ENCODE measurements at places on chromosomes 7 and 10.

GRCh38 chr7:40802497-40802896 is 667.7 kb downstream of the SUGCT start:
- DNase-seq: no peak

DNA sequence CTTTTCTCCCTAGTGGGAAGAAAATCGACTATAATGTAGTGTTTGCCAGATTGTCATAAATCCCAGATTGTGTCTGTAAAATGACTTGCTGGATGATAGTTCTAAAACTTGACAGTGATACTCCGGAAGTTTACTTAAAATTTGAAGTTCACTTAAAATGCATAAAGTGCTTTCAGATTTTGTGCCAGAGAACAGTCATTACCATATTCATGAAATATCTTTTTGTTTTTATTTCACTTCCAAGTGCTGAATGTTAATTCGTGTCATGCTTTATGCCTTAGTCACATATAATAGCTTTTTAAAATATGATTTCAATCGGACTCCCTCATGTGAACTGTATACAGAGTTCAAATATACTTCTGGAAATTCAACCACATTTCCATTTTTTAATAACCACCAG is 30.4 kb downstream of the PRPF18 start:
- no peak for DNase-seq

GRCh38 chr7:36208426-36208825 is 55.4 kb downstream of the EEPD1 start:
- no peak for DNase-seq

DNA sequence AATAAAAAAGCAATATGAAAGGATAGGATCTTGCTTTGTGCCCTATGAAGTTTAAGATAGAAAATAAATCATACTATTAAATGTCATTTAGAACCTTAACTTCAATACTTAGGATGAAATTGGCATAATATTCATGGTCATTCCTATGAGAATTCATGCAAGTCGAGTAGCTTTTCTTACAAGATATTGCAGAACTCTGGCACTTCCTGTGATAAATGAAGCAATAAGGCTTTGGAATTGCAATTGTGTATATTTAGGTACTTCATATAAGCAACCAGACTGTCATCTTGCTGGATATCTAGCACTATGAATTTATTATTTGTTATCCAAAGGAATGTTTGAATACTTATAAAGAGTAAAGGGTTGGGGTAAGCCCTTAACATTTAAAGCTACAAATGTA is 116.5 kb downstream of the ZNF438 start:
- no peak for DNase-seq

GRCh38 chr10:95401704-95402469 is 111.1 kb upstream of the PDLIM1 start:
- DNase-seq: no peak

DNA sequence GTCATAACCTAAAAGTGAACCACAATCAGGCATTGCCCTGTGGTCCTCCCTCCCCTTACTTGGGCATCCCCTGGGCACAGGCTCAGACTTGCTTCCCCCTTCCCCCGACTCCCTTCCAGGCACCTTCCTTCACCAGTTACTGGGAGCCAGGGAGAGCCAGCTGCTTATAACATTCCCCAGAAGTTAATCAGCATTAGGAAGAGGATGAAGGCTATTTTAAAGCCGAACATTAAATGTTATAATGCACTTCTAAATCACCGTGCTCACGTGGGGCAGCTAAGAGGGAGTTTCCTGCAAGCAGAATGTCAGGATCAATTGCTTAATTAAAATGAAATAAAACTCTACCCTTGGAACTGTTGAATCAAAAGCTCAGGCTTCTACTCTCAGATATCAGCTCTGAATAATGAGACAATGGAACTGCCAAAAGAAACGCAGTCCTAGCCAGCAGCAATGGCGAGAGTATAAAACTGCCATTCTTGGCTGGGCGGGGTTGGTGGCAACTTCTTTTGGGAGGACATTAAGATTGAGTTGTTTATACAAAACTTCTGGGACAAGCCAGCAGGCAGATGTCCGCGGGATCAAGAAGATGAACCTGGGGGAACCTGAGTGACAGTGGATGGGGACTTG is 169.5 kb downstream of the FANK1 start:
- DNase-seq: no peak

GRCh38 chr10:97079448-97079847 is 106.3 kb downstream of the SLIT1 start:
- DNase-seq: no peak

DNA sequence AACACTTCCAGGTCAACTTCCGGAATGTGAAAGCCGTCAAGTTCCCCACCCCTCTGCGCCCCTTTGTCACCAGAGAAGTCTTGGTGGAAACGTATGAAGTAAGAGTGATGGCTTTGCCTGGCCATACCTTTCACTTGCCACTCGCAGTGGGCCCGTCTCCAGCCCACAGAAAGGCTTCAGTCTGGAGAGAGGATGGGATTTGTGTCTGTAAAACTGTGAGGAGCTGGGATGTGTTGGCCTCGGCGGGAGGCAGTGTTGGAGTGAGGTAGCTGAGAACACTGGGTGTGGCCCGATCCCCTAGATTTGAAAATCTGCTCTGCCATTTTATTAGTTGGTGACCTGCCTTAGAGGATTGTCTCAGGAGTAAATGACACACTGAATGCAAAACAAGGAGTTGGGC is 6.4 kb downstream of the ADCK2 start:
- DNase-seq: no peak

DNA sequence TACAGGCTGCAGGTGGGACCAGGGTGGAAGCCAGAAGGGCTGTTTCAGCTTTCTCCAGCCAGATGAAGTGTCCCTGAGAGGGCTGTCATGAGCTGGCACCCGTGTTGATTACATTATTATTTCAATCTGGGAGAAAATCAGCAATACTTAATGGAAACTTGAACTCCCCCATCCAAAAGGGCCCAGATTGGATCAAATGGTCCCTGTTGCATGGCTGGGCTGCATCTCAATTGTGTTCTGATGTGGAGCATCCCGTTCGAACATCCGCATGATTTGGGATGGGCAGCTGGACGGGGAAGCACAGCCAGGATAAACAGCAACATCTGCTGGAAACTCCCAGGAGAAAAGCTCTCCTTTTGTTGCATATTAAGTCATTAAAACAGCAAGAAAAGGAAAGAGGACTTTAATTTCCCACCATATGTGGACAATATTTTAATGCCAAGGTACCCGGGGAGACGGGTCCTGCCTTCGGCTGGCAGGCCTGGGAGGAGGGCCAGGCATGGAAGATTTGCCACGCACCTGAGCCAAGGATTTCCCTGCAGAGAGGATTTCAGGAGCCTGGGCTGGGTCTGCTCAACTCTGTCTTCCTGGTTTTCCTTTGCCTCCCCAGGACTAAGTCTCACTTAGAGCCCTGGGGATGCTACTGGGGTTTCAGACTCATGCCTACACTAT is 52.4 kb downstream of the NPTX2 start:
- DNase-seq: no peak

- DNase-seq: no peak
These were observed 3.9 kb upstream of the PVRIG start for GRCh38 chr7:100215895-100216294.

GRCh38 chr7:16114633-16115032 is 306.7 kb downstream of the CRPPA start:
- peak; percentile 37 for DNase-seq

DNA sequence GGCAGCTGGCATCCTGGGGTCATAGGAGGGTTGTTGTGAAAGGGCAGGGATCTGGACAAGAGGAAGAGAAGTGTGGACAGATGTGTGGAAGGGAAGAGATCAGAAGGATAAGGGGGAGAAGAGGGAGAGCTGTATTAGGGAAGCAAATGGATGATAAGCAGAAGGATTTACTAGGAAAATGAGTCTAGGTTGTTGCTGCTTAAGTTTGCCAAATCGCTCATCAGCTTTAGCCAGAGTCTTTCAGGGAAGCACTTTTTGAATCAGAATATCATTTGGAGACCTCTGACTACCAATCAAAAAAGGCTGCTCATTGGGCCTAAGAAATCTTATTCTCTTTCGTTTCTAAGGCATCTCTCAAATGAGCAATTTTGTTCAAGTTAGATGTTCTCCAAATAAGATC is 2.6 kb upstream of the CSGALNACT2 start:
- DNase-seq: no peak

GRCh38 chr7:151245360-151246101 is 3.0 kb downstream of the SMARCD3 start:
- DNase-seq: peak; percentile 13

GRCh38 chr7:149625340-149625946 is 127.8 kb upstream of the ZNF746 start:
- peak; percentile 81 for DNase-seq

DNA sequence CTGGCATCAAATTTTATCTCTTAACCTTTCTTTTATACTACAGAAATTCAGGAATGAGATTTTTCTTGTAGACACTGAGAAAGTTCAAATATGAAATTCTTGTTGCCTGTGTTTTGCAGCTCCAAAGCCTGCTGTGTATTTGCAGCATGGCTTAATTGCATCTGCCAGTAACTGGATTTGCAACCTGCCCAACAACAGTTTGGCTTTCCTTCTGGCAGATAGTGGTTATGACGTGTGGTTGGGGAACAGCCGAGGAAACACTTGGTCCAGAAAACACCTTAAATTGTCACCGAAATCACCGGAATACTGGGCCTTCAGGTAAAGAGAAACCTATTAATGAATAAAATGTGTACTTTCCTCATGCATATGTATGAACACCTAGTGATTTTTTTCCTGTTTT is 24.8 kb downstream of the LIPK start:
- no peak for DNase-seq
